ENCODE measurements at places on chromosomes 7 and 10.
A peak's percentile ranks its signal among the peaks of the same experiment; 100 is the strongest.

DNA sequence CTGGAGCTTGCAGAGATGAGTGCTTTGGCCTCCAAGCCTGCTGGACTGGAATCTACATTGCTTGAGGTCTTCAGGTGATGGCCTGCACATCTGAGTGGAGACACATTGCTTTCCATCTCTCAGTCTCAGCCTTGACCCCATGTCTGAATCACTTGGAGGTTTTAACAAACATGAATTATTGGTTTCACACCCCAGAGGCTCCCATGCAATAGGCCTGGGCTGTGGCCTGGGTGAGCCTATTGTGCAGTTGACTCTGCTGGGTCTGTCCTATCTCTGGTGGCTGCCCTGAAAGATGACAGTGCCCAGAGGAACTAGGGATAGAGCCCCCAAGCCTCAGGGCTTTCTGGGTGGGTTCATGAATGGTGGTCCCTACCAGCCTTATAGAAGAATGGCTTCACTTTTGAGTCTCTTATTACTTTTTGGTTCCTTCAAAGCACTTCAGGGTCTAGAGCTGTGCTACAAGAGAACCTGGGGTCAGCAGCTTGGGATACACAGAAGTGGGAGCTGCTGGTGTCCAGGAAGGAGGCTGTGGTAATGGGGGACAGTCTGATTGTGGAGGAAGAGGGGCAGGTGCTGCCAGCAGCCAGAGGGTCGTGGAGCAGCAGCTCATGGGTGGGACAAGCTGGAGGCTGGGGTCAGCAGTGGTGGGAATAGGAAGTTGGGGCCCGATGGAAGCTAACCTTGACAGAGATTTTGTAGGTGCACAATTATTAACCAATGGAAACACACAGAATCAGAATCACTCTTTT, 5.5 kb downstream of the RAMP3 start:
- no peak for DNase-seq

- DNase-seq: peak; percentile 58
Observed at GRCh38 chr7:113394856-113395255, 276.5 kb upstream of the SMIM30 start.

- peak; percentile 63 for DNase-seq
Observed at GRCh38 chr10:19488592-19489280, 327.5 kb upstream of the PLXDC2 start.

DNA sequence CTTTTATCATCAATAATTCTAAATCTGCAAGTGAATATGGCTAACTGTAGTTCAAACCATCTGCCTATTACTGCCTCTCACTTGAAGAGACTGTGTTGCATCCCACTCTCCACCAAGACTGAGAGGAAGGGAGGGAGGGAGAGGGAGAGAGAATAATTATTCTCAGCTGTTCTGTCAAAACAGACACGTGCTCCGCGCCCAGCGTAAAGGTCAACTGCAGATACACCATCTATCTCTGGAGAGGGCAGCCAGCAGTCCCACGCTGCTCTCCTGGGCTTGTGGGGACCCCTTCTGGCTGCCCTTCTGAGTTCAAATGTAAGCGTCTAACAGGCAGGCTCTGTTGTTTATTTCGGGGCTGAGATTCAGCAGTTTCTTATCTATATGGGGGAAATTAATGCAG, 625.5 kb upstream of the GALNT17 start:
- DNase-seq: peak; percentile 56

DNA sequence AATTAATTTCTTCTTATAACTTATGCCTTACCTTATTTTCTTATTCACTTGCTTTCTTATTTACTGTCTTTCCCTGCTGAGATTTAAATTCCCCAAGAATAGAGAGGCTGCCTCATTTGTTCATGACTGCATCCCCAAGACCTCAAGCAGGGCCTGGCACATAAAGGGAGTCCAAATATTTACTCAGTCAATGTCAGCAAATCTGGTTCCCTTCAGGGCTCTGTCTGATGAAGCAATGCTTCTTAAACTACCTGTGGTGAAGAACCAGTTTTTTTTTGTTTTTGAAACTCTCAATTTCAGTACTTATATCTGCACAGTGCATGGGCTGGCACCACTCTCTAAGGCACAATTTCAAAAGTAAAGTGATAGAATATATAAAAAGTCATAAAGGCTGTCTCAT, 4.7 kb downstream of the ZNF239 start:
- no peak for DNase-seq

DNA sequence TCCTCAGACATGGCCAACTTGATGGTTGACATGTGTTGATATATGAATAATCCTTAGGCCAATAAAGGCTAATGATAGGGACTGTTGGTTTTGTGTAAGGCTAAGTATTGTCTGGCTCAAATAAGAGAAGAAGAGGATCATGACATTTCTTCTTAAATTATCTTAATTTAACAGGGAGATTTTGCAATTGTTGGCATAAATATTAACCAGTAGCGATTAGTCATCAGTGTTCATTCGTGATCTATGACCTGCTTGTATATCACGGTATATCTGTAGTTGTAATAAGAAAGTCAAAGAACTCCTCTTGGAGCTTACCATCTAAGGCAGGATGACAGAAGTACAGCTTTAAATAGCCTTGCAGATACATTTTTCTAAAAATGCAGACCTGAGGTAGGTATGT, 196.4 kb downstream of the CREB5 start:
- no peak for DNase-seq

DNA sequence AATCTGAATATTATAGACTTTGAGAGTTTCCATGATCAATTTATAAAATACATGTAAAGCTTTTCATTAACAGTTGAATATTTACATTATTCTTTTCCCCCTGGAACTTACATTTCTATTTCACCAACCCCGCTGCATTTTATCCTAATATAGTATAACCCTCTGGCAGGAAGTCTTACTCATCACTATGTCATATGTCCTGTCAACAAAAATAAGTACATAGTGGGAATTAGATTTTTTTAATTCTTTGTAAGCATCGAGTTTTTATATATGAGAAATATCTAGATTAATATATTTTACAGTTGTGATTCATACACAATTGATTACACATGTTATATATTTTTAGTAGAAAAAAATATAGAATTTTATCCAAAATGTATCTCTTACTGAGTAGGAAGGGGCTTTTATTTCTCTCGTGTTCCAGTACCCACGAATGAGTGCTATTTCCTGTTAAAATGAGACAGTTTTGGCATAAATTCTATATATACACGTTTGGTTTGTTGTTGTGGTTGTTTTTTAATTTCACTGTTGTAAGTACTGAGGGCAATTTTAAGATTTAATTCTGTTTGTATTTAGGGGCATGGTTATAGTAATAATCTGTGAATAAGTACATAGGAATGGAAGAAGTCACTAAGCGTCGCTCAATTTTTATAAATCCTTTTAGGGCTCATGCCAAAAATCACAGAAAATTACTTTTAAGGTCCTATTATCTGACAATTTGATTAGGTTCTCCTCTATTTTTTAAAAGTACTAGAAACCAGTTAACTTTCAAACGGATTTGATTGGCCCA, 87.1 kb downstream of the HECW1 start:
- DNase-seq: no peak

GRCh38 chr7:30446266-30446665, 32.3 kb downstream of the NOD1 start:
- DNase-seq: no peak

GRCh38 chr10:6269953-6270867, 67.5 kb downstream of the PFKFB3 start:
- no peak for DNase-seq

GRCh38 chr10:93219347-93219746, 145.7 kb downstream of the CYP26A1 start:
- DNase-seq: no peak

DNA sequence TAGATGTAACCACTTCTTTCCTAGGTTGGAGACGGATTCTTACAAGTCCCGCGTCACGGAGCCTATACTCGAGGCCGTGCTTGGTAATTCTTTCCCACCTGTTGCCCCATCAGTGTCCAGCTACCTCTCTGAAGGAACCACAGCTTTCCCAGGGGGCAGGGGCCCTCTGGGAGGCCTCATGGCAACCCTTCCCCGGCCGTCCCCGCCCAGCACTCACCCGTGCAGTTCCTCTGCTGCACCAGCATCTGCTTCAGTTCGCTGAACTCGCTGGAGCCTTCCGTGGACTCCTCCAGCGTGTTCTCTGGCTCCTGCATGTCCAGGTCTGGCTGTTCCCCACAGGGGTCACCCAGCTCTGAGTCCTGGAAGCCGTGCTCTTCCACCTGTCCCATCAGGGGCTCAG, 24.5 kb downstream of the ZNF777 start:
- no peak for DNase-seq

DNA sequence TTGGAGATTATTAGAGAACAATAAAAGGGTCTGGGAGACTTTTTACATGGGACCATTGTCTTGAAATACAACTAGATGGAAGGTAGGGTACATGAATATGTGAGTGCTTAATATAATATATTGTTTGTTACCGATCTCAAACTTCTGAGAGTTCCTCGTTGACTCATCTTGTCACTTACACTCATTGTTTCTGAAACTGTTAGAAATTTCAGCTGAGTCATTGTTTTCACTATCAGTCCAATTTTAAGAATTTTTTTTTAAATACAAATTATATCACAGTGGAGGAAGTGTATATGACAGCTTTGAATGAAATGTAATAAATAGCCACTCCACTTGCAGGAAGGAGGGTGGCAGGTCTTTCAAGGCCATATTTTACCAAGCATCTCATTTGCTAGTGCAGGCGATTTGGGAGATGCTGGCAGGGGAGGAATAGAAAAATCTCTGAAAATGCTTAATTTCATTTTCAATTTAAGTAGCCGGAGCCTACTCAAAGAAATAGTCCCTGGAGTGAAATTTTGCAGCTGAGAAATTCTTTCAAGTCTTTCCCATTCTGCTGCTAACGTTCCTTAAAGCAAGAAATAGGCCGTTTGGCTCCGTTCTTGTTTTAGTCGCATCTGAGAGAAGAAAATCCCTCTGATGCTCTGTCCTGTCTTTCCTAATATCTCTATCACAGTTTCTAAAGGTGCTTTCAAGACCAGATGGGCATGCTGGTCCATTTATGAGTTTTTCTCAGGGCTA, 1404.2 kb upstream of the CELF2 start:
- no peak for DNase-seq

- DNase-seq: peak; percentile 57
Observed at GRCh38 chr10:80454513-80455460, 677 bp downstream of the TSPAN14 start.

GRCh38 chr7:65269150-65269856, 104.4 kb upstream of the ZNF92 start:
- DNase-seq: peak; percentile 96

DNA sequence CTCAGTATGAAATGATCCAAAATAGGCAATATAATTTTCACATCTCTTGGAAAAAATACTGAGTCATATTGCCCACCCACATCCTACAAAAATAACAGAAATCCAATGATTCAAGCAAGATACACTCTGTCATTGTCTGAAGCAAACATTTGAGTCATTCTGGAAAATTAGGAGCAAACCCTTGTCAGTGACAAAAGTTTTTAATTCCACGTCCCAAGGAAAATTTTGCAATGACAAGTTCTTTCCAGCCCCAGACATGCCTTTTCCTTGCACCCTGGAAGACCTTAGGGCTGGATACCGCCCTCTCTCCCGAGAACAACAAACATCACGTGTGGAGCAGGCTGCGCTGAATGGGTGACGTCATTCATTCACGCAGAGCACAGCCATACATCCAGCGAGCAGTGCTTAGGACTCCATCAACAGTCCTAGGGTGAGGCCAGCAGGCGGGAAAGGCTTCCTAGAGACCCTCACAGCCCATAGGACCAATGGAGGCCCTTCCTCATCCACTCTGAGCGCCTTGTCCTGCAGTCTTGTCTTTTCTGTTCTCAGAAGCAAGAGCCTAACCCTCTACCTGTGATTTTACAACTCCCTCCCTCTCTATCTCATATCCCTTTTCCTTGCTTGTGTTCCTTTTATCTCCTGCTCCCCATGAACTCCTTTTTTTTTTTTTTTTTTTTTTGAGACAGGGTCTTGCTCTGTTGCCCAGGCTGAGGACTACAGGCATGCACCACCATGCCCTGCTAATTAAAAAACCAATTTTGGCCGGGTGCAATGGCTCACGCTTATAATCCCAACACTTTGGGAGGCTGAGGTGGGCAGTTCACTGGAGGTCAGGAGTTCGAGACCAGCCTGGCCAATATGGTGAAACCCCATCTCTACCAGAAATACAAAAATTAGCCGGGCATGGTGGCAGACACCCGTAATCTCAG, 23.5 kb upstream of the KDM7A start:
- no peak for DNase-seq

- DNase-seq: no peak
Observed at GRCh38 chr7:134637934-134638719, 8.5 kb upstream of the BPGM start.

- peak; percentile 80 for DNase-seq
Observed at GRCh38 chr10:115093286-115093775, at the start of gene ATRNL1. Gene ATRNL1, plus strand, starts transcription at chr10:115093365. Its CDS starts 386 bp downstream, at chr10:115093751.

DNA sequence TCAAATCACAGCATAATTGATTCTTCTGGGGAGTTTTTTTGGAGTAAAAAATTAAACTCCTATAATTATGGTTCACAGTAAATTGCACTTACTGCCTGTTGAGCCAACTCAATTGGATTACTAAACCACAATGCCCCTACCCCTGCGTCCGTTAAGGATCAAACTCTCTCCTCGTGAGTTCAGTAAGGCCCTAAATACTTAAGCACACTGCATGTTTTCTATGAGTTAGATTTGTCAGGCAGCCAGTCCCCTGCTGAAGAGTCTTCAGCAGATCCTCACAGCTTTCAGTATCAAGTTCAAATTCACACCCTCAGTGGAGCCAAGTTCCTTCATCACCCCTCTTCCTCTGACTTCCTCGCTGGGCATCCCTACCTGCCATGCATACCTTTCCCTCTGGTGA, 275.0 kb upstream of the BMPER start:
- DNase-seq: no peak

GRCh38 chr7:18179093-18179492, 151.4 kb upstream of the PRPS1L1 start:
- DNase-seq: no peak

DNA sequence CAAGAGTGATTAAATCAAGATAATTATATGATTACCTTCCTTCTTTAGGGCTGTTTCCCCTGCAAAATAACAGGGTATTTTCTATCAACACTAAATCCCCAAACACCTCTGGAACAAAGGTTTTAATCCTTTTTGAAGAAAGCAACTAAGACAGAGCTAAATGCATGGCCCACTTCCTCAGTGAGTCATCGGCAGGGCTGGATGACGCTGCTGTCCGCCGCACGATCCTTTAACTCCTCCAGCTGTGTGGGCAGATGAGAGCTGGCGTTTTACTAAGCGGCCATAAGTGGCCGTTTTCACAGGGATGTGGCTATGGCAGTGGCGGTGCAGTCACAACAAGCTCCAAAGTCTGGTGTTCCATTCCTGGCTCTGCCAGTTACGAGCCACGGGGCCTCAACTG, 76.0 kb upstream of the C1QL3 start:
- DNase-seq: no peak

GRCh38 chr10:84216834-84217233, 8.5 kb downstream of the LRIT2 start:
- no peak for DNase-seq

DNA sequence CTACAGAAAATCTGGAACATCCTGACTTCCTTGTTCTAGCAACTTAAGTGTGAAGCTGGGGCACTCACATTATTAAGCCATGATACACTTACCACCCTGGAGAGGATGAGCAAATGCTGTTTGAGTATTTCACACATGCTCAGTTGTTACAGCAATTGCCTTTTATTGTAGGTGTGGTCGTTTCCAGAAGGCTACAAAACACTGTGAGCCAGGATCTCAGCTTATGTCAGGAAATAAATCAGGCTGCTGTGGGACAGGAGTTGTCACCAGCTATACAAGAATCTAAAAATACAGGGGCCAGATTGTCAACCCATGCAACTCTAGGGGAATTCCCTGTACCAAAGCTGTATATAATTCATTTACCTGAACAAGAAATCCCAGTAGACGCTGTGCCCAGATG, 273.3 kb upstream of the SP4 start:
- DNase-seq: no peak
